Peyer's patch (tissue), 4 donors: ENCODE measurements at places on chromosomes 6 and 20.

DNA sequence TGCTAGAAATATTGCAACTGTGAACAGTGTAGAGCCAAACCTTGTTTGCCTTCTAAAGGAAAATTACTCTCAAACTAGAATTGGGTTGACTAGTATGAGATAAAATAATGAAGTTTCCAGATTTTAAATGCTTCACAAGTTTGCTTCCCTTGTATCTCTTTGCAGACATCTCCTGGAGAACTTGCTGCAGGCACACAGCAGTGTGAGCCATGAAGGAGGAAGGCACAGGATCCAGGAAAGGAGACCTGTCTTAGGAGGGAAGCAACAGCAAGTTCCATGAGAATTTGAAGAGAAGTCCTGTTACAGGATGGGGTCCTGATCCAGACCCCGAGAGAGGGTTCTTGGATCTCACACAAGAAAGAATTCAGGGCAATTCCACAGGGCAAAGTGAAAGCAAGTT, 115.9 kb downstream of the BMP7 start:
- no peak for DNase-seq

DNA sequence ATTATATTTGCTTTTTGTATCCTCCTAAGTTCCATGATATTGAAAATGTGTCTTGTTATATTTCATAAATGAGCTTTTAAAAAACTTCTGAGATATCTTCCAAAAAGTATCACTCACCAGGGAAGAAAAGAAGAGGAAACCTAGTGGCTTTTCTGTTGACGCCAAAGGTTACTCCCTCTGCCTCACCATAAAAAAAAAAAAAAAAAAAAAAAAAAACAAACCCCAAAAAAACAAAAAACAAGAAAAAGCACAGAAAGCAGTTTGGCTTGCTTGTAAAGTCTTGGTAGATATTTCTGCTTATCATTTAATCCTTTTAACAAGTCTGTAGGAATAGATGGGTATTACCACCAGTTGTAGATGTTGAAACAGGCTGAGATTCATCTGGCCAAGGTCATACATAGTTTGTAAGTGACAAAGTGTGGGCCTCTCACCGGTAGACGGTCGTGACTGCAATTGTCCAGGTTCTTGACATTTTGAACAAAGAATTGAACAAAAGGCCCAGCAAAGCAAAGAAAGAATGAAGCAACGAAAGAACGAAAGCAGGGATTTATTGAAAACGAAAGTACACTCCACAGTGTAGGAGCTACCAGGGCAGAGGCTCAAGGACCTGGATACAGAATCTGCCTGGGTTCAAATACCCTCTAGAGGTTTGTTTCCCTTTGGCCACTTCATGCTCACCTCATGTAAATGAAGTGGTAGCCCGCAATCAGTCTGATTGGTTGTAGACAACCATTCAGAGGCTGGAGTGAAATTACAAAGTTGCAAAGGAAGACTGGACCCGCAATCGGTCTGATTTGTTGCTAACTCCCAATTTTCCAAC, 11.6 kb upstream of the ELOVL5 start:
- no peak for DNase-seq

DNA sequence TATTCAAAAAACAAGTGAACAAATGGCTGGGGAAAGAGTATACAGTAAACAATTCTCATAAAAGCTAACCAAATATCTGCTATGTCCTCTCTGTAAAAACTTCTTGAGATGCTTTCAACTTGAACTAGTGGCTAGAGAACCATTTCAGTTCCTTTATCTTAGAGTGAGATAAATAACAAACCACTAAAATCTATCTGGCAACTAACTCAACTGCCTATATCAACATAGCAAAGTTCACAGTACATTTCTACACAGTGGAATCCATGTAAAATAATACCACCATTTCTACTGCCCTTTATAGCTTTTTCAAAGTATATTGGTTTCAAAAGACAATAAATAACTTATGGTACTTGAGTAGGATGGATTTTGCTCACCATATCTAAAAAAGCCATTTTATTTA, 95.1 kb downstream of the MMS22L start:
- no peak for DNase-seq

DNA sequence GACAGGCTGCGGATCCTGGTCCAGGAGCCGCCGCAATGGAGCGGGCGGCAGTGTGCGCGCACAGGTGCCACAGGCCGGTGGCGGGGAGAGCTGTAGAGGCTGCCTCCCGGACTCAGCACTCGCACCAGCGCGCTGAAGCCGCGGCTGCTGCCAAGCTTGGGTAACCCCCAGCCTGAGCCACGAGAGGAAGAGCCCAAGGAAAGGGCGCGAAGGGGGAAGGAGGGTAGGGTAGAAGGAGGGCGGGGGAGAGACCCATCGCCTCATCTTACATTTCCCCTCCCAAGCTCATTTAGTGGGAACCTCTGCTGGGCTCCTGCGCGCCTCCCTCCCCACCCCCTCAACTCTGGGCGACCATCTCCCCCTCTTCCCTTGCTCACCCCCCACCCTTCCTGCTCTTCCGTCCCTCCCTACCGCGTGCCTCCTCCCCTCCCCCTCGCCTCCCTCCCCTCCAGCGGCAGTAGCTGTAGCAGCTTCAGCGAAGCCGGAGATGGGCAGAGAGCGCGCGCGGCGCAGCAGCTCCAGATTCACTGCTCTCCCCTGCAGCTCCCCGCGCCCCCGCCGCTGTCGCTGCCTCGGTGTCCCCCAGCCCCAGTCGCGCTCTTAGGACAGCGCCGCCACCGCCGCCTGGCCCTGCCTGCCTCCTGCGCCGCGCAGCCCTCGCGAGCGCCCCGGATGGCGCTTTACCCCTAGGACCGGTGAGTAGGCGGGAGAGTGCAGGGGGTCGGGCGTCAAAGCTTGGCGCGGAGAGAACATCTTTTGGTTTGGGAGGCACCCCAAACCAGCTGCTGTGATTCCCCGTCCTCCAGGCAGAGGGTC, at the start of gene FUT9:
FUT9 (plus strand) TSS at position 457 of the 816 bp plus-strand sequence. CDS start 187,182 bp downstream, outside the sequence.
- DNase-seq = peak; percentile 34

DNA sequence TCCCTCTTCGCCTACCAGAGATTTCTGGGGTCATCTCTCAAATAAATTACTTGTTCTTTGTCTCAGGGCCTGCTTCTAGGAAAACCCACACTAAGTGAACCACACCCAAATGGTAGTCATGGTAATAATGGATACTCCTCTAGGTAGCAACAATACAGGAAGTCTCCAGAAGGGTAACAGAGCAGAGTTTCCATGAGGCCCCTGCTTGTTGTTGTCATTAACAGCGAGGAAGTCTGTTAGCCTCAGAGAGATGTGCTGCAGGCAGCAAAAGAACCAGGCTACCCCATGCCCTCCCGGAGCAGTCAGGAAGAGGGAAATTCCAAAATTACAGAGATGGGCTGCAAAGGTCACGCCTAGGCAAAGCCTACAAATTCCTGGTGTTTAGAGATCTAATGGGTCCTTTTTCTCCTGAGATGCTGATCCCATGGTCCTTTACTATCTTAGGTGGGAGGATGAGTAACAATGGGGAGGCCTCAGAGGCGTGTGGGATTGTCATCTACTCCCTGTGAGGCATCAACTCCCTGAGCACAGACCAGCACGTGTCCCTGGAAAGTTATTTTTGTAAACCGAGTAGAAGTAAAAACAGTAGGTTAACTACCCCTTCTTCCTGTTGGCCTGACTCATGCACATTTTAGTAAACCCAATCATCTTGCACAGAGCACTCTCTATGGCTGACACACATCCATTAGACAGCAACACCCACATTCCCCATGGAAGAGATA, 10.1 kb downstream of the ISM1 start:
- DNase-seq = no peak
